ENCODE measurements at places on chromosomes 1 and 21.

DNA sequence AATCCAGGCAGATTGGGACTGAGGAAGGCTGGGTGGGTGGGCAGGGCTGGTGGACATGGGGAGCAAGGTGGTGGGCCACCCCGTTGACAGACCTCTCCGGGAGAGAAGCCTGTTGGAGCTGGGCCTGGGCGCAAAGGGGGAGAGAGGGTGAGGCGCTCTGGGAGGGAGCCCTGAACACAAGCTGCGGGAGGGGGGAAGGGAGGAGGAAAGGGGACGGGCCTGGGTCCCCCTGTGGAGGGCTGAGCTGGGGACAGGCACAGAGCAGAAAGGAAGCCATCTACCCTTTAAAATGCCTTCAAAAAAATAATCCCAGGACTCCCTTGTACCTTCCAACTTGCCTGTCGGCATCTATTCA is 161.8 kb downstream of the PSMG1 start:
- no peak for DNase-seq

DNA sequence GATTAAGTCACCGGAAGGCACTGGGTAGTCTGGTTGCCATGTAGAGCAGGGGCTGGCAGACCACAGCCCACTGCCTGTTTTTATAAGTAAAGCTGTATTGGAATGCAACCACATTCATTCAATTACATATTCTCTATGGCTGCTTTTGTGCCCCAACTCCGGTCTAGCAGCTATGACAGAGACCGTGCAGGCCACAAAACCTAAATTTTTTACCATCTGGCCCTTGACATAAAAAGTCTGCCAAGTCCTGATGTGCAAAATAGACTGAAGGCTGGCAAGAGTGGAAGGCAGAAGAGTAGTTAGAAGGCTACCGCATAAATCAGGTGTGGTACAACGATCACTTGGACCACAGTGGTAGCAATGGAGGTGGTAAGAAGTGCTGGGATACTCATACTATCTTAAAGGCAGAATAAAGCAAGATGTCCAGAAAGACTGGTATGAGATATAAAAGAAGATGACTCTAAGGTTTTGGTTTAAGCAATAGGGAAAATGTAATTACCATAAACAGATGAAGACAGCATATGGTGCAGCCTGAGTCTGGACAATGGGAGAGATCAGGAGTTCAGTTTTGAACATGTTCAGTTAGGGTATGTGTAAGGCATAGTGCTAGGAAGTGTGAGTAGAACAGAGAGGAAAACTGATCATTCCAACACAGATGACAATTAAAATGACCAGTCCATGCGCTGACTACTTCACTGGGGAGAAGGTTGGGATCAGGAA is 37.2 kb downstream of the EGLN1 start:
- no peak for DNase-seq

GRCh38 chr1:220483700-220484099 is 44.2 kb upstream of the MARK1 start:
- no peak for DNase-seq

DNA sequence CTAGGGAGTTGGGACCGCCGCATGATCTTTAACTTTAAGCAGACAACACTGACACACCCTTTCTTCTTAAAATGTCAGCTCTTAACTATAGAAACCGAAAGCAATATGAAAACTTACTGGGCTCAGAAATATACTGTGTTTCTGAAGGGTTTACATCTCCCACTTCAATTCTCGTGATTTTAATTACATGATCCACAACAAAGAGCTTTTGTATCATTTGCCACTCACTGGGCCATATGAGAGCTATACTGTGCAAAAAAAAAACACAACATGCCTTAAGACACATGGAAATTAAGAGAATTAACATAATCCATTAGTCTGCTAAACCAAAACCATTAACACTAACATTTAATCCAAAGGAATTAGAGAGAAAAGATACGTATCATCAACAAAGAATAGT is 35.0 kb upstream of the RAP1GAP start:
- DNase-seq: no peak

GRCh38 chr1:155801149-155801548 is 55.9 kb downstream of the GON4L start:
- DNase-seq: no peak

DNA sequence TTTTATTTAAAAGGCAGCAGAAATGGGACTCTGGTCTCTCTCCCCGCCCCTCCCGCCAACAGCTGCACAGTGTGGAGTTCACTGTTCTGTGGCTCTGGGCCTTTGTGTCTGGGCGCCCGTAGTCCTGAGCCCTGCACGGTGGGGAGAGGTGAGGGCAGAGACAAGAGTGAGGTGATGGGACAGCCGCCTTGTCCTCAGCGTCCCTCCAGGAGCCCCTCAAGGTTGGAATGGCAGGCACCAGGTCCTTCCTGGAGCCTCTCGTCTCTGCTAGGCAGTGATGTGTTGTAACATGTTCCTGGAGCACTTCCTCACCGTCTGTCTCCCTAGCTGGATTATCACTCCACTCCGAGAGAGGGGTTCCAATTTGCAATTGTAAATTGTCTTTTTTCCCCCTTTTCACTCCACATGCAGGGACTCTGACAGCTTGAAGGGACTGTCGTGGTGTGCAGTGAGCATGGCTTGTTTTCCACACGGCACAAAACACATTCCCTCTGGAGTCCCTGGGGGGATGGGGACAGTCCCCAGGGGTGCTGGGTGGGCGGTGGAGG is 44.6 kb upstream of the C1orf174 start:
- no peak for DNase-seq

DNA sequence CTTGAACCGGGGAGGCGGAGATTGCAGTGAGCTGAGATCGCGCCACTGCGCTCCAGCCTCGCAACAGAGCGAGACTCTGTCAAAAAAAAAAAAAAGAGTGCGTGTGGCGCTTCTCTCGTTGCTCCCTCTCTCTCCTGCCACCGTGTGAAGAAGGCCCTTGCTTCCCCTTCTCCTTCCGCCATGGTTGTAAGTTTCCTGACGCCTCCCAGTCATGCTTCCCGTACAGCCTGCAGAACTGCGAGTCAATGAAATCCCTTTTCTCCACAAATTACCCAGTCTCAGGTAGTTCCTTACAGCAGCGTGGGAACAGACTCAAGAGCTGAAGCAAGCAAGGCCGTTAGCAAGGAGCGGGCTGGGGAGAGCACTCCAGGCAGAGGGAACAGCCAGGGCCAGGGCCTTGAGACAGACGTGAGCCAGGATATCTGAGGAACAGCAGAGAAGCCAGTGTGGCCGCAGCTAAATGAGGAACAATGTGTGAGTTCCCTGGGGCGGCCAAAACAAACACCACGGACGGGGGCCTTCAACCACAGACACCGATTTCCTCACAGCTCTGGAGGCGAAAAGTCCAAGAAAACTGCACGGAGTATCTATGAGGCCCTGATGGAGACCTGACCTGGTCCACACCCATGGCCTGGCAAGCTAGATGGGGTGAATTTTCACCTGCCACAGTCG is 54.2 kb upstream of the ETS2 start:
- no peak for DNase-seq

DNA sequence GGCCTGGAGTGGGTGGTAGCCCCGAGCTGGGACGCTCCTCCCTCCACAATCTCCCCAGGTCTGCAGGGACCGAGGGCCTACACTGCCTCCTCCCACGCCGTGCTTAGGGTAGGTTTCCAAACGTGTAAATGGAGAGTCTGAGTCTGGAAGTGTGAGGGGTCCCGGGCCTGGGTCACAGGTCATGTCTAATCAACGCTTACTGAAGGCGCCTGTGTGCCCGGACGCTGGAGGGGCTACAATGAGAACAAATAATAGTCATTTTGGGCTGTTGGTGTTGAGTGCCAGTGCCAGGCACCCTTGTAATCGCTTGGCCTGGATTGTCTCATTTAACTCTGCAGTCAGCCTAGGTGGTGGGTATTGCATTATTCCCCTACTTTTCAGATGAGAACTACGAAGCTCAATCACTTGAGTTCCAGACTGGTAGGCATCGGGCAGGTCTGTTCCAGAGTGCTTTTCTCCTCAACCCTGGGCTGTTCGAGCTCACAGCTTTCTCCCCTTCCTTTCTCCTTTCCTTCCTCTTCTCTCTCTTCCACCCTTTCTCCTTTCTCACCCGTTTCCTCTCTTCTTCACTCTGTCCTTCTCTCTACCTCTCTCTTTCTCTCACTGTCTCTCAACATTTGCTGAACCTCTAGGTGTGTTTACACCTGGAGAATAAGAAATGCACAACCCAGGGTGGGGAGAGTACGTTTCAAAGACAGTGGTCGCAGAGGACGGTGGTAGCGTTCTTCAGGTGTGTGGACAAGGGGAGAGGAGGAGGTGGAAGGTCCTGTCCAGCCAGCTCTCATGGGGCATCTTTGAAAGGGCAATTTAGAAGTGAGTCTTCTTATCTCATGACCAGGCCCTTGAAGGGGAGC is 883 bp downstream of the SLC66A1 start:
- no peak for DNase-seq

GRCh38 chr1:198564716-198565115 is 24.2 kb upstream of the ATP6V1G3 start:
- DNase-seq: no peak

GRCh38 chr21:40164905-40165772 is 297.9 kb downstream of the PCP4 start:
- DNase-seq: no peak

DNA sequence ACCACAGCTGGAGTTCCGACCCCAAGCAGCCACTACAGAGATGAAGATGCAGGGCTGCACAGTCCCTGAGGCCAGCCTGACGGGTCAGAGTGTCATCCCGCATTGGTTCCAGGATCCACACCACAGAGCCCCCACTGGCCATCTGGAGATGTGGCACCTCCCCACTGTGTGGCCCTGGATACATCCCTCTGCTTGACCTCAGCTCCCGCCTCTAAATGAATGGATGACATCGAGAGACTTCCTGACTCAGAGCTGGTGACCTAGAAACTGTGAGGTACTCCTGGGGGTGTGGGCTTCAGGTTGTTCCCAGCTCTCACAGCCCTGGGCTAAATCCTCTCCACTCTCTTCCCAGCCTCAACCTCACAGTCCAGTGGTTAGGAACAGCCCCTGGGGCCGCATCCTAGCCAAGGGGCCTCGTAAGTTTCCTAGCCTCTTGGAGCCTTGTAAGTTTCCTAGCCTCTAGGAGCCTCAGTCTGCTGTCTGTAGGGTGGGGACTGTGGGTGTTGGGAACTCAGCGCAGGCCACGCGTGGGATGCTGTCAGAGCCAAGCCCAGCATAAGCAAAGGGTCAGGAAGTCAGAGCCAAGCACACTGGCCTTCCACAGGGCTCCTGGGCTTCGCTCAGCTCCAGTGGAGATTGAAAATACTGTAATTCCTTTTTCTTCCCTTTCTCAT is 87.5 kb upstream of the RUNX3 start:
- no peak for DNase-seq

- DNase-seq: no peak
Observed at GRCh38 chr1:75198761-75199160, 64.6 kb downstream of the LHX8 start.

- no peak for DNase-seq
Observed at GRCh38 chr1:2234762-2235113, 6.6 kb downstream of the SKI start.

DNA sequence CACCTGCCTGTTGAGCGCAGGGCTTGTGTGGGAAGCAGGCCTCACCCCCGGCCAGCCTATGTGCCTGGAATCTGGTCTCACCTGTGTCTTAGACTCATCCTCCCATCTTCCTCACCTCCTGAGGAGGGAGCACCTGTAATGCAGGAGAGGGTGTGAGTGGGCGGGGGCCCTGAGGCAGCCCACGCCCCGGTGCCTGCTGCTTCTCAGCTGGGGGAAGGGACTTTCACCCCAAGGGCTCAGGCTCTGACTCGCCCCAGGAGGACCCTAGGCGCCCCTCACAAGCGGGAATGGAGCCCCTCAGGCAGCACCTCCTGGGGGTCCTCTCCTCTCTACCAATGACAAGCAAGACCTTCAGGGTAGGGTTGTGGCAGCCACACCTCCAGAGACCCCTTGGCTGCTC is 6.7 kb upstream of the ZNF670 start:
- no peak for DNase-seq

GRCh38 chr1:197920414-197921117 is 3.4 kb downstream of the LHX9 start:
- no peak for DNase-seq

DNA sequence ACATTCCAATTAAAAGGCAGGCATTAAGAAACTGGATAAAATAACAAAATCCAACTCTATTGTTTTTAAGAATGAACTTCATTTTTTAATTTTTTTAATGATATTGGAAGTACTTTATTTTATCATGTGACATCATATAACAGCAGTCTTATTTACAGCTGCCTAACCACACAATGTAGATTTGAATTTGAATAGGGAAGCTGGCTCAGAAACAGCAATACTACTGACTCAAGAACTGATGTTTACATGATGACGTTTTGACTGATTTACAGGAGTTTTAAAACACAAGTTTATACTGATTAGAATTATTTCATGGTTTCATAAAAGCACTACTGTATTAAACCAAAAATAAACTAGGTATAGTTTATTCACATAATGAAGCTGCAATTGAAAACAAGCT is 348.7 kb upstream of the NR5A2 start:
- no peak for DNase-seq

- DNase-seq: peak; percentile 85
Observed at GRCh38 chr1:28882009-28882628, 32.2 kb upstream of the EPB41 start.

DNA sequence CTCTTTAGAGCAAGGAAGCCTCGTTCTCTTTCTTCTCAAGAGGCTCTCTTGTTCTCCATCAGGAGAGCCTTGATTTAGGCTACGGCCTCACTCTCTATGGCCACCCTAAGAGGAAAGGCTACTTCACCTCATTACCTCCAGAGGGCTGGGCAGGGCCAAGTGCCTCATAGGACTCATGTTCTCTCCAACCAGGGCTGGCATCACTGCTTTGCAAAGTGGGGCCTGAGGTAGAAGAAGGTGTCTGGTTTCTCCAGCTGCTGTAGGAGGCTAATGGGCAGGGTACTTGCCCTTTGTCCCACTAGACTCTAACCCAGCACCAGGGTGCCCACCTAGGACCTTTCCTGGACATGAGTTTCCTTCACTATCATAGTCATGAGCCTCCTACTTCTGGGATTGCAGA is 2.1 kb upstream of the ATXN7L2 start:
- DNase-seq: no peak

DNA sequence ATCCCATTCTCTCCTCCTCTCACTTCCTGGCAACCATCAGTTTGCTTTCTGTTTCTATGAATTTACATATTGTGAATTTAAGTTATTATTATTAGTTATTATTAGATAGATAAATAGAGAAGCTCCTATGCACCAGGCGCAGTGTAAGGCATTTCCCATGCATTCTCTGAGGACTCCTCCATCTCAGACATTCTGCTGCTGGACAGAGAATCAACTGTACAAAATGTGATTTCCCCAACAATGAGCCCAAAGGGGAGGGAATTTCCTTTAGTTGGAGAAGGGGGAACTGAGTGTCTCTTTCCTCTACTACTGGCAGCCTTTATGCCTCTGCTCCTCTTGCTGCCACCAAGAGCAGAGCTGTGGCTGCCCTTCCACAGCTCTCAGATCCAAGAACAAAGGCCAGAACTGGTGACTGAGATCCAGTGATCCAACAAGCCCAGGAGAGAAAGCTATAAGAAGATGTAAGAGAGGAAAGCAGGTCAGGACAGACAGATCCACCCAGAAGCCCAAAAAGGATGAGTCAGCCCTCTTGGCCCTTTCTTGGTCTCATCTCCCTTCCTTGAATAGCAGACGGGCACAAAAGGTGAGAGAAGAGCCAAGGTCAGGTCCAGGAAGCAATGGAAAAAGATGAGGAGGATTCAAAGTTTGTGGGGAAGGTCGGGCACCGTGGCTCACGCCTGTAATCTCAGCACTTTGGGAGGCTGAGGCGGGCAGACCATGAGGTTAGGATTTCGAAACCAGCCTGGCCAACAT is 3.5 kb upstream of the IVL start:
- no peak for DNase-seq

GRCh38 chr1:90149101-90149500 is 154.2 kb downstream of the ZNF326 start:
- no peak for DNase-seq

GRCh38 chr1:25677193-25677773 is 60.7 kb downstream of the MAN1C1 start:
- DNase-seq: no peak
